ENCODE measurements at places on chromosomes 5 and 9.
A peak's percentile ranks its signal among the peaks of the same experiment; 100 is the strongest.

GRCh38 chr5:168420461-168420860 lies 65.8 kb upstream of the RARS1 start:
- DNase-seq = no peak

DNA sequence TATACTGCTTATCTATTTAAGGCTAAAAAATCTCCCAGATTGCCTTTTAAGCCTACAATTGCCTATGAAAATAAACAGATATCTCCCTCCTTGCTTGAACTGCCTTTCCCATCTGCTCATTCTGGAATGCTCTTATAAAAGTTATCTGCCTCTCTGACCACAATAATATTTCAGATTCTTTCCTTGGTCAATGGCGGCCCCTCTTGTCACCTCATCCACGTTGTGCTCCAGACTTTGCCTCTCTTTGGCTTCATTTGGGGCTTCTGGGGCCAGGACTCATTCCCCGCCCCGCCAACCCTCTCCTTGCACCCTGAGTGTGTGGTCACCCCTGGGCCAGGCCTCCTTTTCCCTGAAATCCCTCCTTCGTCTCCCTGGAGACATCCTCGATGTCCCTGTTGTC lies 110.0 kb upstream of the RPS23 start:
- no peak for DNase-seq

- no peak for DNase-seq
Observed at GRCh38 chr5:1435369-1435768, 9.9 kb downstream of the SLC6A3 start.

DNA sequence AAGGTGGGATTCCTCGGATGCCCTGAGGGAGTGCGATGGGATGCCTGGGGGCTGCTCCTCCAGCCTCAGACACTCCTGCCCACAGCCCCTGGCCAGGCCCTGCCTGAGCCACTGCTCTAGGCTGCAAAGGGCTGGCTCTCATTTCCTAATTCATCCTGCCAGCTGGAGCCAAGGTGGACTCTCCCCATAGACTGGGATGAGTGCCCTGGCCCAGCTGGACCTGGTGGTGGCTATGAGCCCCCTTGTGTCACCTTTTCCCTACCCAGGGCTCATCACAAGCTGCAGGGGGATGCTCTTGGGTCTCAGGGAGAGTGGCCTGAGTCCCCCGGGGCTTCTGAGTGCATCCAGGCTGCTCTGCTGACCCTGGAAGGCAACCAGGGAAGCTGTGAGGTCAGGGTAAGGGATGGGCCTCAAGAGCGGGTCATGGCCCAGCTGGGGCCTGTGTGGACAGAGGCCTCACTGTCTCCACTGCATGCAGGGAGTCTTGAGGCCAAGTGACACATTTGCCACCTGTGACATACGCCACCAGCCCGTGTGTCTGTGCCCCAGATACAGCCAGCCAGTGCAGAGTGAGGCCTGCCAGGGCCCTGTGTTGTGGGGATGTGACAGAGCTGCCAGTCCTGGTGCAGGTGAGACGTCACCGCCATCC lies 102.7 kb upstream of the IER5L start:
- no peak for DNase-seq

DNA sequence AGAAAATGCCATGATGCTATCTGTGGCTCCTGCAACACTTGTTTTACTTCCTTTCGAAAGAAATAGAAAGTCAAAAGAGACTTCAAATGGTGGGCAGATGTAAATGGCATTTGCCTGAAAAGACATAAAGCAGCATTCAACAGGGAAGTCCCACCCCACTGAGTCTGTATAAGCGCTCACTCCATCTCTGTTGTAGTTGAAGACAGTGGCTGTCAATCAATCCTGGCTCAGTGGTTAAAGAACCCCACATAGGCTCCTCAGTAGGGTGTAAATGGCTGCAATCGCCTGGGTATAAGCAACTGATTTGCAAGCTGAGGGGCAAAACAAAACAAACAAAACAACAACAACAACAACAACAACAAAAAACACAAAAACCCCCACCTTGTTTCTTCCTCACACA lies 158.7 kb downstream of the EFNA5 start:
- DNase-seq = no peak

DNA sequence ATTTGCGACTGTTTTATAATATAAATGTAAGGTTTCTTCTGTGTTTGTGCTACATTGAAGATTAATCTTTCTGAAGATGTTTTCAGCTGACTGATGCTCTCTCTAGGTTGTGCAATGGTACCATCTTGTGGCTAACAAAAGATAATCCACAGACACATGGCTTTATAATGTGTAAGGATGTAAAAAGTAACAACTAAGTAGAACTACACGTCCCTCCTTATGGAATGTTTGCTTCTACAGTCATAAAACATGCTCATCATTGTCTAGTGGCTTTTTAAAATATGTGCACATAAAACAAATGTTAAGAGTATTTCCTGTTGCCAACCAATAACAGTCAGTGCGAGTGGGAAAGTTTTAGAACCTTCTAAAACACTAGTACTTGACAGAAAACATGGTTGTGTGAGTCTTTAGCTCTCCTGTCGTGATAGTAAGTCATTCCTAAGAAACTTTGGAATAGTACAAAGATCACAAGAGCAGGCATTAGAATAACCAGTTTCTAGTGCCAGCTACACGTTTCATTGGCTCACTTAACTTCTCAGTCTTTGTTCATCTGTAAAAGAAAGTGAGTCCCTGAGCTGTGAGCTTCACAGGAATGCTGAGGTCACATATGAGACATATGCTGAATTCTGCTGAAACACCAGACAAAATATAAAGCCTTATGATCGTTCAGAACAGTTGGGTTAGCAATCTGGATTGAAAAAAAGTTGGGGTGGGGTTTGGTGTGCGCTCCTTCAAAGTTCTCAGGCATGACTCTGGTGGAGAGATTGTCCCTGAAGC lies 75.7 kb upstream of the GLIS3 start:
- DNase-seq = peak; percentile 35

- peak; percentile 61 for DNase-seq
Observed at GRCh38 chr9:127569886-127570401, 42.1 kb upstream of the STXBP1 start.

DNA sequence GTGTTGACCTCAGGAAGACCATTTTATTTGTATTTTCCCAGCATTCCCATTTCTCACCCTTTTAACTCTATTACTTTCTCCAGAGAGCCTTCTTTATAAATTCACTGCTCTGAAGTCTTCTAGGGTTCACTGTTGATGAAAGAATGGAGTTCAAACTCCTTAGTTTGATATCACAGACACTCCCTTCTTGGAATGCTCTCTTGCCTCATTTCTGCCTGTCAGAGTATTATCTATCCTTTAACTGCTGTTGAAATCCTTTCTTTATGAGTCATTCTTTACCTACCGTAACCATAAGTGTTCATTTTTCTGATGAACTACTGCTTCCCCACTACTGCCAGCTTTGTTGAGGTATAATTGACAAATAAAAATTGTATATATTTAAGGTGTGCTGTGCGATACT lies 4.3 kb downstream of the RIC1 start:
- no peak for DNase-seq

DNA sequence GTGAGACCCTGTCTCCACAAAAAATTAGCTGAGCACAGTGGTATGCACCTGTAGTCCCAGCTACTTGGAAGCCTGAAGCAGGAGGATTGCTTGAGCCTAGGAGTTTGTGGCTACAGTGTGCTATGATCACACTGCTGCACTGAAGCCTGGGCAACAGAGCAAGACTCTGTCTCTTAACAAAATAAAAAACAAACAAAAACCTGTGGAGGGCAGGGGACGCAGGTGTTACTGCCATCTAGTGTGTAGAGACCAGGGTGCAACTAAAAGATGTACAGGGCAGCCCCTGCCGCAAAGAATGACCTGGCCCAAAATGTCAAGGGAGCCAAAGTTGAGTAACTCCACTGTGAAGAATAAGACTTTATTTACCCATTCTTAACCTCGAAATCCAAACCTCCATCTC lies 27.1 kb downstream of the ASPN start:
- DNase-seq = peak; percentile 11

DNA sequence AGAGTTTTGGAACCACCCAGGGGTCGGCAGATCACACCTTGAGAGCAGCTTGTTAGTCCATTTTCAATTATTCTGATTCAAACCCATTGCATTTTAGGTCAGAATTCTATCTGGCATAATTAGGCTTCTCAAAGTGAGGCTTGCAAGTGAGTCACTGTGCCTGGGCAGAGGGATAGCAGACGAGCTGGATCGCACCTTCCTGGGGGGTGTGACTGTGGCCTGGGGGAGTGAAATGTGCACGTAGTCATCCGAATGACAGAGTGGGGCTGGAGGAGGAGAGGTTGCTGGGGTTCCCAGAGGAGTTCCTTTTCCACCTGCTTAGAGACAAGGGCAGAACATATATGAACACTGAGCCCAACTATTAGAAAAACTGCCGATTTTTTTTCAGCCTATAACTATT lies 31.7 kb downstream of the SPACA9 start:
- no peak for DNase-seq

GRCh38 chr5:180959661-180960060 lies 29.0 kb upstream of the BTNL3 start:
- no peak for DNase-seq

DNA sequence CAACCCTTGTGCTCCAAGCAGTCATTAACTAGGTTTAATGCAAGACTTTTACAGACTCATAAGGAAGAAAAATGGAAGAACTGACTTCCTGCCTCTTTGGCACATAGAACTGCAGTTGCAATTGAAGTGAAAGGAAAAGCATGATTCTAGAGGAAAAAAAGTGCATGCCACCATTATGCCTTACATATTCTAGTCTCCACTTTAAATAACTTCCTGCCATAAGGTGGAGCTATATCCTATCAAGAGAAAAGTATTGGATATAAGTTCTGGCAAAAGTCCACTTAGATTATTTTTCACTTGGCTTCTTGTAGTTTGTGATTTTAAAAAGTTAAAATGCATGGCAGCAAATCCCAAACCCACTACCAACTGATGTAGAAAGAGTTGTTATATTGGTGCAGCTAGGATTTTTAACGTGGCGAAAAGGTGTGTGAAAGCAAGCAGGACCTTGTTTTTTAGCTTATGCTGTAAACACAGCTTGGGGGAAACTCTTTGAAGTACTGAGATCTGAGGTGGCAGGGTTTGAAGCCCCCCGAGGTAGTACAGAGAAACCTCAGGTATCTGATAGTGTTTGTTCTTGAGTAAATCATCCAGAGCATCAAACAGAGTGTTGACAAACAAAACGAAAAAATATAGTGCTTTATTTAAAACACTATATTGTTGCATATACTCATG lies 117.9 kb downstream of the ANXA1 start:
- DNase-seq = peak; percentile 13

GRCh38 chr5:107673039-107673367 lies 2.3 kb upstream of the EFNA5 start:
- peak; percentile 61 for DNase-seq

DNA sequence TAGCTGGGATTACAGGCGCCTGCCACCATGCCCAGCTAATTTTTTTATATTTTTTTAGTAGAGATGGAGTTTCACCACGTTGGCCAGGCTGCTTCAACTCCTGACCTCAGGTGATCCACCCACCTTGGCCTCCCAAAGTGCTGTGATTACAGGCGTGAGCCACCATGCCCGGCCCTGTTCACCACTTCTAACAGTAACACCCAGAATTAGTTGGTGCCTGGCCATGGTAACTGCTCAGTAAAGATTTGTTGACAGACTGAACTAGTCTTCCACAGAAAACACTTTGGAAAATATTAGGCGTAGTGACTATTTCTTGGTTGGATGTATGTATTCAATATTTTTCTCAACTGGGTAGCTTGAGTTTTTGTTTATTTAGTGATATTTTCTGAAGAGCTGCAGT lies 24.0 kb downstream of the TUT7 start:
- DNase-seq = no peak

DNA sequence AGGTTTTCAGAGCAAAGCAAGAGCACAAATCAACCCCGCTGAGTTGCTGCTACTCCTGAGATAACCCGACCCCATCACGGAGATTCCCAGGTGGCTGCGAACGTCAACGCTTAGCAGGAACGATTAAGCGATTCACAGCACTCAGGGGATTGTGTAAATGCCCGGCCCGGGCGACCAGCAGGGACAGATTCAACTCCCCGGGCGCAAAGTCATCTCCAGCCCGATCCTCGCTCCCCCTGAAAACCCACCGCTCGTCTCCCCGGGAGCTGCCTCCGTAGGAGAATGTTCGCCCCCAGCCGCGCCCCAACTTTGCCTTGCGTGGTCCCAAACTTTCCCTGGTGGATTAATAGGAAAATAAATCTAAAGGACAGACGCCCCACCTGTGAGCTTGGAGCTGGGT lies 685 bp downstream of the SLC24A2 start:
- peak; percentile 44 for DNase-seq

DNA sequence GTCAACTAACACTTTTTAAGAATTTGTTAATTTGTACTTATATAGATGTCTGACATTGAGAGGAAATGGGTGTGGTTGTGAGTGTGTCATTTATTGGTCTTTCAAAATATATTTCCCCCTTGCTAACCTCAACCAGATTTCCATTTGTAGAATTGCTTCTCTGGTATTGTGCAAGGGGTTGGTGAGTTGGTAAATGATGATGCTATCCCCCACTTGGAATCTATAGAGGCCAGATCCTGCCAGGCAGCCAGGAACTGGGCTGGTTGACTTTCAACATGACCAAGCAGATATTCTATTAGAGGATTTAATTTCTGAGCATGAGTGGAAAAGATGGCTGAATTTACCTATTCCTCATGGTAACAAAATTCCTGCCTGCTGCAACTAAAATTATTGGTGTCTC lies 306.6 kb upstream of the KIF2A start:
- no peak for DNase-seq

DNA sequence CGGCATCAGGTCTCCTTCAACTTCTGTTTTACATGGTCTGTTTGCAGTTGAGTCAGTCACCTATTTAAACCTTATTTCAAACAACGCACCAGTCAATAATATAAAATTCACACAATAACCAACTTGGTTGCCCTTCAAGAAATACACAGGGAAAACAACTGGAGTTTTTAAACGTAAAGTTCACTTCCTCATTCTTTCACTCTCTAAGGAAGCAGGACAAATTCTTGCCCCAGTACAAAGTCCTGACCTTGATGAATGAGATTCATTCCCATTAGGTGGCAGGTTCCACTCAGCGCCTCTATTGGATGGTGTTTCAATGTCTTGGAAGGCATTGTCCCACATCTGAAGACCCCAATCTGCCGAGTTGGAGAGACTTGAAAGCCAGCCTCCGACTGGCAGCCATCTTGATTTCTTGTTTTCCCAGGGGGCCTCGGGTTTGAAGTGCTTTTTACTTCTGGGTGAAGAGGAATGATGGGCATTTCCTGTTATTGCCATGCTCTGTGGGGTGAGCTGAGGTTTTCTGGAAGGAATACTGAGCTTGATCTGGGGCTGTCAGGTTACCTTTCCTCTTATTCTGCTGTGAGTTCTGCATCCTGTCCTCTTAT lies 105.0 kb downstream of the ACER2 start:
- no peak for DNase-seq

DNA sequence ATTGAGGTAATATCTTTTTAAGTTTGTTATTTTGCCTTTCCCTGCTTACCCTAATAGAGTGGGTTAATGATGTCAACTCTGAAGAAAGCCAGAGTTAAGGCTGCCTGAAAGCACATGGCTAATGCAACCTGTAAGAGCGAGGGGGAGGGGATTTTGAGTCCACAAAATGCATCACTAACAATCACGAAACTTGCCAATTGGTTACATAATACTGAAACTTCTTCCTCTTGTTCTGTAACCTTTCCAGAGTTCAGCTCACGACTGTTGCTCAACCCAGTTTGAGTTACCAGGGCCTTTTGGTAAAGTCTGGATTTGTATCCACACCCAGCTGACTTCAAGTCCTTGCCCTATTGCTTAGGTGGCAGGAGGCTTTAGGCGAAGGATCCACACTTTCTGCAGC lies 308.8 kb downstream of the EFNA5 start:
- DNase-seq = no peak
